ENCODE measurements at places on chromosomes 13 and 19. TPM values are rescaled to one million over a fixed set of nuclear protein-coding genes. Genes with fewer than 3 reads are reported as not detected.

The ZNF729 gene
- total RNA-seq = under 0.01 TPM

The CCDC124 gene
- 36.0 TPM for total RNA-seq

The NXNL1 gene
- not detected for total RNA-seq

The CEP89 gene
- 14.0 TPM for total RNA-seq

The PLVAP gene
- 0.50 TPM for total RNA-seq

The RDH8 gene
- not detected for total RNA-seq

The OR7A5 gene
- not detected for total RNA-seq

The TIMM13 gene
- 36.2 TPM for total RNA-seq

The SIGLEC5 gene
- not detected for total RNA-seq

The ZNF607 gene
- 6.7 TPM for total RNA-seq

The ZNF888 gene
- 5.5 TPM for total RNA-seq

The CD70 gene
- total RNA-seq = not detected

The ZNF835 gene
- 0.44 TPM for total RNA-seq

The ADGRE2 gene
- 0.11 TPM for total RNA-seq

The NCAN gene
- total RNA-seq = under 0.01 TPM

The FCER2 gene
- not detected for total RNA-seq

The ZNF570 gene
- total RNA-seq = 7.0 TPM

The LGALS4 gene
- not detected for total RNA-seq

The CPT1C gene
- 15.6 TPM for total RNA-seq

The TEAD2 gene
- total RNA-seq = 13.7 TPM

The PDE4C gene
- 0.44 TPM for total RNA-seq

The FGF14 gene
- total RNA-seq = 0.33 TPM

The CCDC194 gene
- total RNA-seq = not detected

The C19orf81 gene
- total RNA-seq = 0.22 TPM

The SPATA13 gene
- 8.0 TPM for total RNA-seq

The CLN5 gene
- 19.7 TPM for total RNA-seq

The SIAH3 gene
- under 0.01 TPM for total RNA-seq

The RTBDN gene
- not detected for total RNA-seq

The ZSCAN1 gene
- not detected for total RNA-seq

The C19orf33 gene
- total RNA-seq = not detected

The NPHS1 gene
- total RNA-seq = under 0.01 TPM

The MEDAG gene
- total RNA-seq = 1.1 TPM

The TDRD3 gene
- 19.3 TPM for total RNA-seq

The EXOC3L2 gene
- not detected for total RNA-seq

The ANGPTL8 gene
- not detected for total RNA-seq

The ZSCAN4 gene
- not detected for total RNA-seq

The OR7G2 gene
- total RNA-seq = not detected

The GNA15 gene
- total RNA-seq = 0.11 TPM

The WDR62 gene
- total RNA-seq = 16.3 TPM

The PDCD5 gene
- 175 TPM for total RNA-seq

The PGLYRP1 gene
- not detected for total RNA-seq

The GFY gene
- 0.11 TPM for total RNA-seq

The F10 gene
- total RNA-seq = 11.9 TPM

The METTL21C gene
- not detected for total RNA-seq

Measured in uterine smooth muscle cell (primary cell).